ENCODE measurements at places on chromosomes 4 and X.
A peak's percentile ranks its signal among the peaks of the same experiment; 100 is the strongest.

GRCh38 chr4:163415668-163416067 is 57.9 kb downstream of the TKTL2 start:
- no peak for DNase-seq

- DNase-seq: no peak
Observed at GRCh38 chr4:134278675-134279074, 77.1 kb upstream of the PABPC4L start.

DNA sequence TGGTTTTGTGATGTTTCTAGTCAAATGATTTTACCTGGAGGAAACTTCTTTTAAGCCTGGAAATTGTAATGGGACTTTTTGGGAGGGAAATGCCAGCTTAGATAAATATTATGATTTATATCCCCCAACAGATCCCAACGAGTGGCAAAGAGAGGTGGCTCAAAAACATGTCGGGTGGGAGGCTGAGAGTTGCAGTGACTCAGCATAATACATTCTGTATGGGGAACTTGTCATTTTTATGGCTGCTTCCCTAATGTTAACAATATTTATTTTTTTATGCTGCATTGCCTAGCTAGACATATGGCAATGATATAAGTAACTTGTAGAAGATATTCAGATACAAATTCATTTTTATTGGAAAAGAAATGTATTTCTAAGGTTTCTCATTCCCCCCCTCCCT is 219.0 kb downstream of the ARHGAP10 start:
- DNase-seq: no peak

DNA sequence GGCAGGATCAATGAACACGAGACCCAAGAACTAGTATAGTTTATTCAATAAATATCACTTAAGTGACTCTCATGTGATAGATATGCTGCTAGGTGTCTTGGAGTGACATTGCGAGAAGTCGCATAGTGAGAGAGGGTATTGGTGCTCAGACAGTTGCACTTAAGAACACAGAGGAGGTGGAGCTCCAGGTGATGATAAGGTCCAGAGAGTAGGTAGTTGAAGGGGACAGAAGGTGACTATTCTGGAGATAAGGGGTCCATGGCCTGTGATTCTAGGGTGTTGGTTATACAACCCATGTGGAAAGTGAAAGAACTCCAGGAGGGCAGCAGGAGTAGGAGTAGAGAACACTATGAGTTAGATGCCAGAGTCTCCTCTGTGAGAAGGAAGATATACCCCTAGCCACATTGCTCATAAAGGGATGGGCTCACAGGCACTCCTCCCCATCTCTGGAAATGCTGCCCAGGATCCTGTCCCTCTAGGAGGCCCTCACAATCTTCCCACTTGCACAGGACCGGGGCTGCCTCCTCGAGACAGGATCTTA is 9.2 kb downstream of the MAGED1 start:
- DNase-seq: no peak

GRCh38 chr4:3730422-3731190 is 35.6 kb upstream of the ADRA2C start:
- DNase-seq: no peak

DNA sequence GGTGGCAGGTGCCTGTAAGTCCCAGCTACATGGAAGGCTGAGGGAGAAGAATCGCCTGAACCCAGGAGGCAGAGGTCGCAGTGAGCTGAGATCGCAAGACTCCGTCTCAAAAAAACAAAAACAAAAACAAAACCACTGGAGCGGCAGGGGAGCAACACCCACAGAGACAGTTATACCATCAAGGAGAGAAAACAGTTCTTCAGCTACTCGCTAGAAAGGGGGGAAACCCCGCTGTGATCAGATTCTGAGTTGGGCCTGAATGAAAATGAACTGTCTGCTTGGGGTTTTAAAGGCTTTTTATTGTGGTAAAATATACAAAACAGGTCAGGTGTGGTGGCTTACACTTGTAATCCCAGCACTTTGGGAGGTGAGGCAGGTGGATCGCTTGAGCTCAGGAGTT is 16.8 kb upstream of the IRAK1 start:
- no peak for DNase-seq

GRCh38 chr4:18630218-18631110 is 608.9 kb upstream of the LCORL start:
- no peak for DNase-seq

GRCh38 chrX:8848441-8848840 is 47.3 kb upstream of the FAM9A start:
- no peak for DNase-seq

DNA sequence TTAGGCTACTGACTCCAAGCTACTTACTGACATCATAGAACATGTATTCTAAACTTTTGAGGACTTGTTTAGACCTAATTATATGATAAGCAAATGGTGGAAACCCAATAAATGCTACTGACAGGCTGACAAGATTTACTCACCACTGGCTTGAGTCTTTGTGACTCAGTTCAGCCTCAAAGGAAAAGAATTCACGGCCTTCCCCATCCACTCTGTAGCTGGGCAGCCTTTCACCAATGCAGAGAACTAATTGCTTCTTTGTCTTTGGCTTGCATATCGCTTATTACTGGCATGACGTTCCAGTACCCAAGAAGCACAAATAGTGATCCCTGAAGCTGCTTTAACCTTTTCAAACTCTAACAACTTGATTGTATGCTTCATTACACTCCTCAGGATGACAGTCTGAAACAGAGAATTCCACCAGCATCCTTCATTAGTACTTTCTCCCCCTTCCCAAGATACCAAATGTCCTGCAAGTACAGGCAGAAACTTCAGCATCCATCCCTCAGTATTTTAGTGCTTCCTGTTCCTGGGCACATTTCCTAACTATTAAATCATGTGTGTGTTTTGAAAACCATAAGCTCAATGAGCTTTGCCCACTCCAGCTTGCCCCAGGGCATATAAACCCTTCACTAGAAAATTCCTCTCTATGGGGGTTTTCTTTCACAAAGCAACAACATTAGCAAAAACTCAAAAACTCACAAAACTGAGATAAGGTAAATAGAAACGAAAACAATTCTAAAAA is 298.1 kb upstream of the SLC7A11 start:
- DNase-seq: no peak

- DNase-seq: no peak
Observed at GRCh38 chrX:17185431-17185830, 189.6 kb upstream of the NHS start.

DNA sequence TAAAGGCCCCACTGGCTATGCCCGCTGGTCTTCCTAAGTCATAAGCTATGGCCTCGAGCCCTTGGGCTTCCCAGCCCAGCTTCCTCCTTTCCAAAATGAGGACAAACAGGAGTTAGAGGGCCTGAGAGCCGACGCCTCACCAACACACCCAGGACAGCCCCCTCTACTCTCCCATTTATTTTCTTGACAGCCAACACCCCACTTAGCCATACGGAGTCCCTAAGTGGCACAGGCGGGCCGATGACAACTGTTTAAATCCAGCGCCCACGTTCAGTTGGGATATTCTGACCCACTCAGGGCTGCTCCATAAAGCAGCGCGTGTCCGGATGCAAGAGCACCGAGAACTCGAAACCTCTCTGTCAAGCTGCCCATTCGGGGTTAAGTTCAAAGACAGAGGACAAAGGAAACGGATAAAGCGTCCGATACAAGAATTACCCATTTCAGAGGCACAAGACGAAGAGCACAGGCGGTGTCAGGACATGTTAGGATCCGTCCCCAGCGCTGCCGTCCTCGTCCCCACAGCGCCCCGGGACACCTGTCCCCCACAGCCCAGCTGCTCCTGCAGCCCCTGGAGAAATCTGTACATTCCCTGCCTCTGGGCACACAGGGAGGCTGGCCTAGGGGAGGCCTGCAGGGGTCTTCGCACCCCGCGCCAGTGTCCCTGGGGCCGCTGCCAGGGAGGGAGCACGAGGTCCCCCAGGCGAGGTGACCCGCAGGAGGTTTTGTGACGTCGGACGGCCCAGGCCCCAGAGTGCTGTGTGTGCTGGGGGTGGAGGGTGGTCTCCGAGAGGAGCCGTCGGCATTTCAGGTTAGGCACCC is 1.2 kb downstream of the PRKX start:
- DNase-seq: no peak

- DNase-seq: no peak
Observed at GRCh38 chr4:75432683-75433082, 81.5 kb downstream of the RCHY1 start.

DNA sequence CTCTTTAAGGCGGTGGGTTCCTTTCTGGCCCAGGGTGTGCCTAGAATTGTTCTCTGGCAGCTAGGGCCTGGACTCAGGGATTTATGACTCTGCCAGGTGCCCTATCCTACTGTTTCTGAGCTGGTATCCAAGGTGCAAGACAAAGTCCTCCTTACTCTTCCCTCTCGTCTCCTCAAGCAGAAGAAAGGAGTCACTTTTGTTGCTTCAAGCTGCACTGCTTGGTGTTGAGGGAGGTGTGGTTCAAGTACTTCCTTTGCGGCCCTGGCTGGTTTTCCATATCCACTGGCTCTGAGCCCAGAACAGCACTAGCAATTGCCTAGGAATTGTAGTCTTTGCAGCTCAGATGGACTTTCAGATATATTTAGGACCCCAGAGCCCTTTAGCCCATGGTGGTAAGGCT is 39.3 kb downstream of the RTL3 start:
- no peak for DNase-seq

DNA sequence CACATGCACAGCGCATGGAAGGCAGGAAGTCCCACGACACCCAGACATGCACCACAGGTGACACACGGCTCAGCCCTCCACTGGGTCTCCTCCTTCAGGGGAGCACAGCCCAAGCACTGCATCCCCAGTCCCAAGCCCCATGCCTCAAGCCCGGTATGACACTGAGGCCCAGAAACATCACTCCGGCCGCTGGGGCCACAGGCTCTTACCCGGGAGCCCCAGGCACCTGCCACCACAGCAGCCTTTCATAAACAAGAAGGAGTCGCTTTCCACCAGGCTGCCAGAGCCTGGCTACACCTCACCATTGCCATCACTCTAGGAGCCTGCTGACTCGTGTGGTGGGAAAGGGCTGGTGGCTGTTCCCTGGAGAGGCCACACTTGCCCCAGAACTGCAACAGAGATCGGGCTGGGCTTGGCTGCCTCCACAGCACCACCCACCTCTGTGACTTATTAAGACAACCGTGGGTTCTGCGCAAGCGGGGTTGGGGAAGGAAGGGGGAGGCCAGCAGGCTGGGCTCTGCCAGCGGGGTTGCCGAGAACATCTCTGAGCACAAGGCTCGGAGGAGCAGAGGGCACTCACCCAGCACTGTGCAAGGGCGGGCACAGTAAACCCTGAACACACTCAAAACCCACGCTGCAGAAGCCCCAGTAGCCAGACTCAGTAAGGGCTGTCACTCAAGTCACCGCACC is 4.5 kb downstream of the HAUS7 start:
- DNase-seq: no peak

DNA sequence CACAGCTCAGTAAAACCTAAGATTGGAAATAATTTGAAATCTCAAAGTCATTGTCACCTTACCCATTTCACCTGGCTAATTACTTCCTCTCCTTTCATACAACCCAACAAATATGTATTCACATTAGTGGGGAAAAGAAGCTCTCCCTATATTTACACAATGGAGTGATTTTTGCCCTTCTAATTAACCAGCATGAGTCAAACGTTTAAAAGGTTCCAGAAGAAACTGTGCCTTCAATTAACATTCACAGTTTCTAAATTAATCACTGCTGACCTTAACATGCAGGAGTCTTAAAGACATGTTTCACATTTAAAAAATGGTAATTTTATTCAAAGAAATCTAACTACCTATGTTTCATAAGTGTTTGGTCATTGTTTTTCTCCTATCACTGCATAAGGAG is 254.6 kb downstream of the CBLL2 start:
- DNase-seq: peak; percentile 24

- DNase-seq: no peak
Observed at GRCh38 chrX:56833626-56834025, 104.6 kb downstream of the NBDY start.

DNA sequence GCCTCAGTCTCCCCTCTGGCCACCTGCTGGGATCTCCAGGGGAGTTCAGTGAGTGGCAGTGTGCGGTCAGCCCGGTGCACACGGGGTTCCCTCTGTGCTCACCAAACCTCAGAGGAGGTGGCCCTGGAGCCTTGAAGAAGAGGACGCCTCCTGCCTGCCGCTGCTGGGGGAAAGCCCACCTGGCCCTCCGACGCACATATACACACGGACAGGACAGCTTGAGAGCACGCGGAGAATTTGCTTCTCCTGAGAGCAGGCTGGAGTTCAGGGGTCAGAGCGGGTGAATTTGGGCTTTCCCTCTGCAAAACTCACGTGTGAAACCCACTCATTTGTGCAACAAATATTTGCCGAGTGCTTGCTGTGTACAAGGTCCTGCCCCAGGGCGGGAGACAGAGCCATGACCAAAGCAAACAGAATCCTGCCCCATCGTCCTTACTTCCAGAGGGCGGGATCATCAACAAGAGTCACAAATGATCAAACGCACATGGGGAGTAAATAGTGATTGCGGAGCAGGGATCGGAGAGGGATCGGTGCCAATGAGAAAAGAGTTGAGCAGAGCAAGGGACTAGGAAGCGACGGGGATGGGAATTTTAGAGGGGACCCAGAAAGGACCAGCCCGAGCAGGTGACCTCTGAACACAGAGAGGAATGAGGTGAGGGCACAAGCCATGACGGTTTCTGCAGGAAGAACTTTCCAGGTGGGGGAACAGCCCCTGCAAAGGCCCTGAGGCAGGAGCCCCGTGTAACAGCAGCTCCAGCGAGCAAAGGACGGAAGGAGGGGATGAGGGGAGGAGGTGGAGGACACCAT is 17.6 kb downstream of the BLOC1S4 start:
- DNase-seq: no peak

DNA sequence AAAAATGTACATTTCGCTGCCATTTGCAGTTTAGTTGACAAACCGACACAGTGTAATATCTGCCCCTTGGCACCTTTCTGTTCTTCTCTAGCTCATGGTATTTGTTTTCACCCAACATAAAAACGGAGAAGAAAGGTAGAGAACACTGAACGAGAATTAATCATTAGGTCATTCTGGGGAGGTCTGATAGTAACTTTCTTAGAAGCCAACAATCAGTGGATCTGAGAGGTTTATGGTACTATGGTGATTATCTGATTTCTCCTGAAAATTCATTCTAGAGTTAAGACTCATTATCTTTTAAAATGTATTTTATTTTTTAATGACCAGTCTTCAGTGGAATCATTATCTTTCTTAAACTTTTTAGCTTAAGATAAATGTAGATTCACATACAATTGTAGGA is 8.5 kb downstream of the RAPGEF2 start:
- DNase-seq: no peak

DNA sequence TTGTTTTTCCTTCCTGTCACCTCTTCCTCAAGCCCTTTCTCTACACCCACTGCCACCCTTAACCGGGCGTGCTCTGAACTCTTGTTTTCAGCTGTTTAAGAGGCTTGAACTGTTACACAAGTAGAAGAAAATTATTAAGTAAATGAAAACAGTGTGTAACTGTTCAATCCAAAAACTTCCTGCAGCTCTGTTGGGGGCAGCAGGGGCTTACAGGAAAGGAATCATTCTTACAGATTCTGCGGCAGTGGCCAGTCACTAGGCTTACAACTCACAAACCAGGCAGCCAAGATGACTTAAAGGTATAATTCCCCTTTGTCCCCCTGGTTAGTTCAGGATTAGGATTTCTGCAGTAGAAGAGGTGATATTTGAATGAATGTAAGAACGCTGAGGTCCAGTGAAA is 70.2 kb upstream of the ETNPPL start:
- no peak for DNase-seq

- DNase-seq: no peak
Observed at GRCh38 chrX:47179928-47180255, 13.7 kb upstream of the UBA1 start.

- peak; percentile 83 for DNase-seq
Observed at GRCh38 chr4:85828027-85828890, 353.3 kb downstream of the ARHGAP24 start.

Measured in NCI-H1417 (cell line).